Activated T-helper 1 cell treated with Interleukin-2 at 50 U/mL for 16 hours (primary cell): ENCODE measurements at places on chromosomes 11 and 22.

DNA sequence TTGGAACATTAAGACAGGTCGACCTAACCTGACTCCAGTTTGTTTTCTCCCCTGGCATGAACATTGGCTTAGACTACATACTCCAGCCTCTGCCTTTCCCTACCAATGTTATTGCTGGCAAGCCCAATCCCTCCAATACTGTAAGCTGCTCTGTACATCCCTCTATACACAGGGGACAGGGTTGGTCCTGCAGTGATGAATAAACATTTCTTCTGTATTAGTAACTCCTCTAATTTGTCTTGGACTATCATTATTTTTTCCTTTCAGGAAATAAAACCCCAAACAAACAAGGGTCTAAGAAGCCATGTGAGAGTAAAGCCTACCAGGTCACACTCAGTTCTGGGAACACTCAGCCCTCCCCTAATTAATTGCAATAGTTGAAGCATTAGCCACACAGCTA lies 35.1 kb upstream of the FJX1 start:
- DNase-seq, result no peak

DNA sequence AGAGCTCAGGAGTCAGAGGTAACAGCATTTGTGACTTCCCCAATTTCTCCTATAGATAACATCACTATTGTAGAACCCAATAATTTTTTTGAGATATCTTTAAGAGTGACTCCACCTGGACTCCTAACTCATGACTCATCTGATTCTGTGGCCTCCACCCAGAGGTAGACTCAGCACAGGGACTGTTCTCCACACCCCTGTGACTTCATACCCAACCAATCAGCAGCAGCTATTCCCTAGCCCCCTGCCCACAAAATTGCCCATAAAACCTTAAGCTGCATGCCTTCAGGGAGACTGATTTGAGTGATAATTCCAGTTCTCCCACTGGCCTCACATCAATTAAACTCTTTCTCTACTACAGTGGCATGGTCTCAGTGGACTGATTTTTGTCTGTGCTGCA lies 475.4 kb upstream of the FAT3 start:
- DNase-seq, result no peak

DNA sequence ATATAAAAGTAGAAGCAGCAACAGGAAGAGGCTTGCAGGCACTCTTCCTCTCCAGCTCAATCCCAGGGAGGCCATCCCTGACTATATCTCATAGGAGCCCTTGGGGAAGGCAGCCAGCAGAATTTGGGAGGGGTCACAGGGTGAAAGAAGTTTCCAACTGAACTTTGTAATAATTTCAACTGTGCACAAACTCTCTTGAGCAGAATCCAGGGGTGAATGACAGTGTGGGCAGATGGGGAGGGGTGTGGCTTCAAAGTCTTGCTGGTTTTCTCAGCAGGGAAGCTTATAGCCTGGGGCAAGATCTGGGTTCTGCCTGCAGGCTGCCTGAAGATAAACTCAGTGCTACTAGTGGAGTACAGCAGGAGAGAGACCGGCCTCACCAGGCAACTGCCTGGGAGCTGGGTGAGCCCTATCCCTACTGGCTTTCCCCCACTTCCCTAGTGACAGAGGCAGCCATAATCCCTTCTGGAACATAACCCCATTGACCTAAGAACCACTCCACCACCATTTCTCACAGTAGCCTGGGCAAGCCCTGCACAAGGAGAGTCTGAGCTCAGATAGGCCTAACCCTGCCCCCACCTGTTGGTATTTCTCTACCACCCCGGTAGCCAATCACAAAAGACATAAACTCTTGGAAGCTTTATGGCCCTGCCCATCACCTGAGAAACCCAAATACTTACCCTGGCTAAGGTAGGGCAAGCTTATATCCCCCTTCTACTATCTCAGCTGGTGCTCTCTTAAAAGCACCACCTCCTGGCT lies 17.8 kb upstream of the TTC12 start:
- DNase-seq, result no peak

GRCh38 chr22:48711031-48711431 lies 1116.6 kb downstream of the BRD1 start:
- no peak for DNase-seq

DNA sequence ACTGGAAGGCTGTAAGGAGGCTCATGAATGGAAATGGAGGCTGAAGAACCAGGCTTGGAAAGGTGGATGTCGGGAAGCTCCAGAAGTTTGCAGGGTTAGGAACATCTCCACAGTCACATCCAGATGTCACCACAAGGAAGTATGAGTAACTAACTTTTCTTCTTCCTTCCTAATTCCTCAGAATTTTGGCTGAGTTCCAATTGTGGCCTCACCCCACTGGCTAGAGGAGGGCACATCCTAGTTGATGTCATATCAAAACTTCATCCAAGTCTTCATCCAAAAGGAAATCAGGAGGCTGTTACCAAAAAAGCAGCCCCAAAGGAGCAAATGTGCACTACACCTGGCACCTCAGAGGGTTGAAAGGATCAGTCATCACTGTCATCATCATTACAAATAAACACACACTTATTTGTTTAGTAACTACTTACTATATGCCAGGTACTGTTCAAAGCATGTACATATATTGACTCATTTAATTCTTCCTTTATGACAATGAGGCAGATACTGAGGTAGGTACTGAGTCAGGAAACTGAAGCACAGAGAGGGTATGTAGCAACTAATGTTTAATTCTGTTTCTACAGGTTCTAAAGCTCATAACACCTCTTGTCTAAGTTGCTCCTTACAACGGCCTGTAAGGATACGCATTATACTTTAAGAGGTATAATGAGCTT lies 7.3 kb upstream of the PTPN5 start:
- no peak for DNase-seq

- no peak for DNase-seq
Observed at GRCh38 chr11:118917481-118918127, 8.1 kb downstream of the BCL9L start.

- DNase-seq, result no peak
Observed at GRCh38 chr11:102347462-102348370, 702 bp downstream of the BIRC2 start.

GRCh38 chr22:29795663-29796062 lies 28.5 kb downstream of the UQCR10 start:
- no peak for DNase-seq

DNA sequence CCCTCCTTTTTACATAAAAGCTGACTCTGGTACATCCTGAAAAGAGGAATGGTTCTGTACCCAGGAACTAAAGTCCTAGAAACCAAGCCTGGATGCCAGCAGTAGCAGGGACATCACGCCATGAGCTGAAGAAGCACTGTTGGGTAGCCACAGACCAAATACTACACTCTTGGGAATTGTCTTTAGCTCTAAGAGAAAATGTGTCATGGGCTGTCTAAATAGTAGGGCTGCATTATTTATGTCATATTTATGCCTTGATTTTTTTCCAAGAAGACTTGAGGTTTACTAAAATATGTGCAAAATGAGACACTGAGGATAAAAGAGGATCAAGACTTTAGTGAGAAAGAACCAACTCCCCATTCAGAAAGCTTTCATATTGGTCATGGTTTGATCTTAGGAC lies 213.6 kb downstream of the RAB38 start:
- no peak for DNase-seq

- DNase-seq, result no peak
Observed at GRCh38 chr11:65709661-65710060, 2.4 kb upstream of the KAT5 start.

DNA sequence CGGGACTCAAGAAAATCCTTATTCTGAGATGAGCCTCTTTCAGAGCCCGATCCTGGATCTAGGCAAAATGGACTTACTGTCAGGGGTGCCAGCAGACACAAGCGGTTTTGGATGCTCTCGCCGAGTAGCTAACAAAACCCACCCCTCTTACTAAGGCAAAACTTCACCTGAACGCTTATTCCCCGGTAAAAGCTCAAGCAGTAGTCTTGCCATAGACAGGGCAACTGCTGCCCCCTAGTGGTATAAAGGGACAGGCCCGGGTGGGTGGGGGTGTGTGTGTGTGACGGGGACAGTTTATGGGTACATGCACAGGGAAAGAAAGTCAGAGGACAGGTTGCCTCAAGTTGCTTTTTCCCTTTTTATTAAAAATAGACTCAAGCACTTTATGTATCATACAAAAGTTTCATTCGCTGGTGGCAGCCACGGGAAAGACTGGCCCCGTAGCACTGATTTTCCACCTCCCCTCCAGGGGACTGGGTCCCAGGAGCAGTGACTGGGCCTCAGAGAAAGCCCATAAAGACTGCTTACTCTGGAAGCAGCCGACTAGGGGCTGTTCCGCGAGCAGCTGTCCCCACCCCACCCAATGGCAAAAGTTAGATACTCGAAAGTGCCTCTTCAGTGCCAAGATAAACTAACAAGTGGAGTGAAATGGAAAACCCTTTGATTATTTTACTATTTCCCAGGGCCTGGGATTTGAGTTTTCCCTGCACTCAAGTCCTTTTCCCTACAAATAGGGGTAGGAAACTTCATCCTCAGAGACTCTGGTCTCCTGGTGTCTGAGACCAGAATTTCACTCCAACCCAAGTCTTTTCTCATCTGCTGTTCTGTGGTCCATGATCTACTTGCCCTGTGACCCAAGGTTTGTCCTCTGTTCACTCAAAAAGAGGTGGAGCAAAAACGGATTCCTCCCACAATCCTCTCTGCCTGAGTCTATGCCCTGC lies 4.7 kb downstream of the YPEL4 start:
- DNase-seq, result peak; percentile 71
